ENCODE measurements at places on chromosomes 7 and 10.

DNA sequence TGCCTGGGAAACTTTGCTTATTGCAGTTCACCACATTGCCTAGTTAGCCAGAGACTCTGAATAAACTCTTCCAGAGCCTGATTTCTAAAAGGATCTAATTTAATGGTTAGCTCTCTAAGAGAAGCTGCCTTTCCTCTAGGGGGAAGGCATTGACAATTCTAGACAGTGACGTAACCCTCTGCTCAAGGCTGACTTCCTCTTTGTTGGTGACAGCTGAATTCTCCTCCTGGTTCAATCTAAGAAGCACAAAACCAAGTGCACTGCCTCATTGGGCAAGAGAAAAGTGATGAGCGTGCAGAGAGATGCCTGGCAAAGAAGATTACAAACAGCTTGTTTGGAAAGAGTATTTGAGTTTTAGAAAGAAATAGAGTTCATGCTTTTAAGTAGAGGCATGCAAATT, 102.7 kb downstream of the MACC1 start:
- DNase-seq = no peak

DNA sequence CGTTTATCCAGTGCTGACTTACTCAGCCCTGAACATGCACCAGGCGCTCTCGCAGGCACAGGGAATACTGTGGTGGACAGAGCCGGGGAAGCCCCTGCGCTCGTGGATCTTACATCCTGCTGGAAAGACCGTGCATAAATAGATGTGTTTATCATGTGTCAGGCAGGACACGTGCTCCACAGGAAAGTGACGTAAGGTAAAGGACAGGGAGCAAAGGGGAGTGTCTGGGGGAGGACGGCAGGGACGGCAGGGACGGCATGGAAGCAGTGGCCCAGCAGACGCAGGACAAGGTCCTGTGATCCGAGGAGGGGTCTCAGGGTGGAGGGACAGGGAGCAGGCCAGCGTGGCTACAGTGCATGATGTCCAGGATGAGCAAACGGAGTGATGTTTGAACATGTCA, 410.5 kb downstream of the PAXIP1 start:
- no peak for DNase-seq

GRCh38 chr7:50266635-50267386, 37.7 kb upstream of the IKZF1 start:
- DNase-seq = no peak

GRCh38 chr10:5499493-5500140, at the start of gene CALML5:
CALML5 (minus strand) TSS chr10:5499570; CDS start chr10:5499438, 132 bp downstream.
- no peak for DNase-seq

DNA sequence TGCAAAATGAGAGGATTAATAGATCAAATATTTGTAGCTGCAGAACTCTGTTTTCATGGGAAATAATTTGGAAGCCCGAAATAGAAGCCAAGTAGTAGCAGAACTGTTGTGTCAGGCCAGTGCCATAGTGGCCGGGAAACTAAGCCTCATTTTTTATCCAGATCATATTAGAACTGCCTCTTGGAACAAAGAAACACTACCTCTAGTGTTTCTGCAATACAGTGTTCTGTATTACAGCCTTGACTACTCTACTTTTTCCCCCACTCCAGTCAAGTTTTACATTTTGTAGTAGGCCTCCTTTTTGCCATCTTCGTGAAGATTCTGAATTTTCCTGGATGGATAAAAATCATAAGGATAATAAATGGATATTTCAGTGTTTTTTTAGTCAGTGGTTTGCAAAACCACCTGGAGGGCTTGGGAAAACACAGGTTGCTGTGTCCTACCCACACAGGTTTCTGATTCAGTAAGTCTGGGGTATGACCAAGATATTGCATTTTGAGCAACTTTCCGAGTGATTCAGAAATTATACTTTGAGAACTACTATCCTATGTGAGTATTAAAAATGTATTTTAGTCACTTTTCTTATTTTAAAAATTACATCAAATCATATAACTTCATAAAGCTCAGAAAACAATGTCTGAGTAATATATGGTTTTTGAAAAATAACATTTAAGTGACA, 326.2 kb upstream of the KAT6B start:
- DNase-seq = no peak

DNA sequence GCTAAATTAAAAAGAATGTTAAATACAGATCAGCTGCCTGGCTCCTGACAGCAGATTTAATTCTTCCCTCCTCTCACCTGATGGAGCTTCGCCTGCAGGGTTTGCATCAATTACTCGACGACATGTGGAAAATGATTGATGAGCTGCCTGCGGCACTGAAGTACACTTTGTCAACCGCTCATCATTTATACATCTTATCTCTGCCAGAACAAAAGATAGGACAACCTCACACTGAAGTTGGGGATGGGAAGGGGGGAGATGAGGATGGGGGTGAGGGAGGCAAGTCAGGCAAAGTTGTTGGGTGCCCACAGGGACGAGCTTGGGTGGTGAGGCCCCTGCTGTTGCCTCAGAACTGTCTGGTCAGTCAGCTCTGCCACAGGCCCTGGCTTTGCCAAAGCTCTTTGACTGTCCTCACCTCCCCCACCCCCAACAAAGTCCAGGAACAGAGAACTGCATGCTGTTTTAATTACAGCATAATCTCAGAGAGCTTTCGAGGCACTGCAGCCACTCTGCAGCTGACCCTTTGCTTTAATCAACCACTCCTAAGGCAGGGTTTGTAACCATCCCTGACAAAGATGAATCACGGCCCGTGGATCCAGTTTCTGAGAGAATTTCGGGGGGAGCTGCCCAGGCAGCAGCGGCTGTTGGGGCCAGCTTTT, 702.3 kb downstream of the LRMDA start:
- no peak for DNase-seq

DNA sequence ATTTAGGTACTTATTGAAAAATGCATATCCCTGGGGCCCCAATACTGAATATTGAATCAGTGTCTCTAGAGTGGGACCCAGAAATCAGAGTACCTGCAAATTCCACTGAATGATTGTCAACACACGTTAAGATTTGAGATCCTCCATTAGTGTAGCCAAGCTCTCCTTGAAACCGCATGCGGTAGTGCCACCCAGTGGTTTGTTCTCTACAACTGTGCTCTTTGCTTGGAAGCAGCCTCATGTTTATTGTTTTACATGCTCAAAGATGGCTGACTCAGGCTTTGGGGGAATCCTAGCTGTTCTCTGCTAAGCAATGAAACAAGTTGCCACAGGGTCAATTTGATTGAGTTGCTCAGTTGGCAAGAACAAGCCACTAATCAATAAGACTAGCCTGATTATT, 340.2 kb upstream of the CELF2 start:
- peak; percentile 44 for DNase-seq

DNA sequence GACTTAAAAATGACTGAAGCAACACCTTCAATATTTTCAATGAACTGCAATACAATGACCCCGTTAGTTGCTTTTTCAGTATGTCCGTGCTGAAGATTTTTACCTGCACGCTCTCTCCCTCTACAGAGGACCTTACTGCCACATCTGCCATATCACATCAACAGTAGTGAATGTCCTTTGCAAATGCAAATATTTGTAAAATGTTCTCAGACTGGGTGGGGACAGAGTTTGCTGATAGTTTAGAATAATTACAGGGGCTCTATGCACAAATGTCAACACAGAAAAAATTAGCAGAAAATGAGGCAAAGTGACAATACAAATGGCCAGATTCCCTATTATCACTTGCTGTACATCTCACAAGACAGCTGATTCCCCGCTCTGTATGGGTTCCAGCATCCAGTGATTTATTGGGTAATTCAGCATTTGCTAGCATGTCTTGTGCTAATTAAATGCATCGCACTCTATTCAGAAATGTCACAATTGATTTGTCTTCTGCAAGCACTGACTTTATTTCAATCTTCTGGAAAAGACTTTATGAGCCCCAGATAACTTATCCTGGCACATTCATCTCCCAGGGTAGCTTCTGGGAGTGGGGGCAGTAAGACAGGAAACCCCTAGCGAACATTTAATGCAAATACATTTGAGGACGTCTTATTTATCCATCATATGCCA, 69.1 kb upstream of the PTER start:
- no peak for DNase-seq

GRCh38 chr7:78345979-78346378, 547.4 kb downstream of the PHTF2 start:
- DNase-seq = no peak

DNA sequence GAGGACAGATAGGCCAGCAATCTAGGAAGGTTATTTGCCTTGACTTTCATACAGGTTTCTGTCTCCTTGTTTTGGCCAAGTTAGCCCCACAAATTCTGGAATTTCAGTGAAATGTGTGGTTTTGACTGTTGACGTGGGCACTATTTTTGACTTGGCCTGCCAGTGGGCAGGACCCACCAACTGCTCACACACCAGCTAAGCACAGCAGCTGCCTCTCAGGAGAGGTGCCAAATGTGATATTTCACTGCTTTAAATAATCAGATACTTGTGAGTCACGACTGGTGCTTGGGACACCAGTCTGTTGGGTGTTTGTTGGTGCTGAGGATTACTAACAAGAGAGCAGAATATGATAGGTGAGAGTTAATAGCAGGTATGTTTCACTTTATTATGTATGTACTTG, 409.7 kb upstream of the MTPN start:
- no peak for DNase-seq

DNA sequence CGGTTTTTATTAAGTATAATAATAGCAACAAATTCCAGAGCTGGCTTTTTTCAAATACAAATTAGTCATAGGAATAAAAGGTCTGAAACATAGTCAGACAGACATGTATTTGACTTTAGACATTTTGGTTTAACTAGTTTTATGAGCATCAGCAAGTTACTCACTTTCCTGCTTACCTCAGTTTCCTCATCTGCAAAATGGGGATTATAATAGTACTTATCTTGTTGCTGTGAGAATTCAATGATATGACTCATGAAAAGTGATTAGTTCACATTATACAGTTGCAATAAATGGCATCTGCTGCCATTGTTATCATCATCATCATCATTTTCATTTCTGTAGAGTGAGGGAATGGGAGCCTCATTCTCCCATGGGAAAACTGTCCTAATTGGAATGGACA, 33.5 kb downstream of the ACTA2 start:
- DNase-seq = no peak

DNA sequence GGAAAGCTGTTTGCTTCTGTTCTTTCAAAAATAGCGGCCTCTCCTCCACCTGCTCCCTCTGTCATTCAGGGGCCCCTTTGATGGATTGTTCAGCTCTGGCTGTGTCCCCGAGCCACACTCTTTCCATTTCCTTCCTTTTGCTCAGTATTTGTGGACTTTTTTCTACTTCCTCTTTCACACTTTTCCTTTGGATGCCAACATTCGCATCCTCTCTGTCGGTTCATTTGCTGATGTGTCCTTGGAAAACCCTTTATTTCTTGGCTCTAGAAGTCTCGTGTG, 11.7 kb upstream of the PWWP2B start:
- DNase-seq = no peak

DNA sequence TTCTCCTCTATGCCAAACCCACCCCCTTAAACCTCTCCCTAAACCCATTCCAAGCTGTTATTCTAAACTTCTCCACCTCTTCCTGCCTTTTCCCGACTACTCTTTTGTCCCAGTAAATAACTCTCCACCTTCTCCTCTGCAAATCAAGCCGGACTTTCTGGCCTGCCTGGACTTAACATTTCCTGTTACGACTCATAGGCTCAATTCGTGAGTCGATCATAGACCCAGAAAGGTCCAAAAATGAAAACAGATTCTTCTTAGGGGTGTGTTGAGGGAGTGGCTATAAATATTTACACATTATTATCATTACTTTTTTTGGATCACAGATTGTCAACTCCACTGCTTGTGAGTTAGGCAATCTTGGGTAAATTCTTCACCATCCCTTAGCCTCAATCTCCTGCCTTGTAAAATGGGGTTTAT, 59.0 kb upstream of the HABP2 start:
- no peak for DNase-seq

GRCh38 chr7:15765753-15766152, 79.3 kb upstream of the MEOX2 start:
- DNase-seq = no peak

GRCh38 chr7:23594879-23595604, 2.1 kb upstream of the CCDC126 start:
- peak; percentile 70 for DNase-seq

- no peak for DNase-seq
Measured at GRCh38 chr10:67723601-67724000, 27.6 kb upstream of the CTNNA3 start.

- peak; percentile 75 for DNase-seq
Measured at GRCh38 chr10:8053446-8054243, 843 bp upstream of the GATA3 start.

GRCh38 chr7:55052081-55052480, 33.3 kb downstream of the EGFR start:
- peak; percentile 76 for DNase-seq

DNA sequence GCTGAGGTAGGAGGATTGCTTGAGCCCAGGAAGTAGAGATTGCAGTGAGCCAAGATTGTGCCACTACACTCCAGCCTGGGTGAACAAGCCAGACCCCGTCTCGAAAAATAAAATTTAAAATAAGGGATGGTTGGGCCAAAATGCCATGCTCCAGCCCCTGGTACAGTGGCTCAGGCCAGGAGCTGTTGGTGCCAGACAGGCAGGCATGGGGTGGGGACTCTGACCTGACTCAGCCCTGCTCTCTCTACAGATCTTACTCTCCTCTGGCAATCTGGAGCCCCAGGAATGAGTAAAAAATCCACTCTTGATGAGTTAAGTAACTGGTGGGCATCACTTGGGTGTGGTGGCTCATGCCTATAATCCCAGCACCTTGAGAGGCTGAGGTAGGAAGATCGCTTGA, 8.4 kb upstream of the TMEM120A start:
- DNase-seq = no peak

- no peak for DNase-seq
Measured at GRCh38 chr10:51789903-51790302, 90.5 kb upstream of the CSTF2T start.

DNA sequence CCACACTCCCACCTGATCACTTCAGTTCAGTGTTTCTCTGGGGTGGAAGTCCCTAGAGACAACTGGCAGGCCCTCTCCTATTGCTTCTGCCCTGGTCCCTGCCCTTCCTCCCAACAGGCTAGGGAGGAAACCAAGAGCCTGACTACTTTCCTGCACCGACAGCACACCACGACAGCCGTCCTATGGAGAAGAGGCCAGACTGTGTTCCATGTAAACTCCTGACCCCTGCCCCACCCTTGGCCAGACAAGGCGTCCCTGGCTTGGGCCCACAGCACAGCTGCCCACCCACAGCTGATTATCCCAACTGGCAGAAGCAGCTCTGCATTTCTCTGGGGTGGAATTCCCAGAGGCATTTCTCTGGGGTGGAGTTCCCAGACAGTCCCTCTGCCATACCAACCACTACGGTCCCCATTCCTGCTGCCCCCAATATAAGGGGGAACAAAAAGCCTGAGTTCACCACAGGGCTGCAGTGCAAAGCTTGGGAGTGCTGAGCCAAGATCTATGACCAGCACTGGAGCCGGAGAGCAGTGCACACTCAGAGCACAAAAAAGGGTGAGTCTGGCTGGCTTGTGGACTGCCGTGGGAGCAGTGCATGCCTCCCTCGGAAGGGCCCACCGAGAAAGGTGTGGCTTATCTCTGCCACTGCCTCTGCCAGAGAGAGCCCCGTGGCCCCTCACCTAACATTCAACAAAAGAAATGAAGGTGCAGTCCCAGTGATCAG, 193.4 kb downstream of the HPSE2 start:
- no peak for DNase-seq

Measured in NCI-H226 (cell line).